ENCODE measurements at places on chromosomes 11 and 22.
A peak's percentile ranks its signal among the peaks of the same experiment; 100 is the strongest.

GRCh38 chr11:47731475-47731874 lies 16.3 kb upstream of the AGBL2 start:
- DNase-seq: no peak

- DNase-seq: peak; percentile 92
Observed at GRCh38 chr11:46392421-46393230, 1.1 kb upstream of the CHRM4 start.

- DNase-seq: peak; percentile 40
Observed at GRCh38 chr11:76781807-76782530, 1.2 kb upstream of the TSKU start.

GRCh38 chr22:38260761-38261681 lies 11.8 kb downstream of the TMEM184B start:
- no peak for DNase-seq

- DNase-seq: no peak
Observed at GRCh38 chr22:36081023-36081431, 52.4 kb upstream of the RBFOX2 start.

DNA sequence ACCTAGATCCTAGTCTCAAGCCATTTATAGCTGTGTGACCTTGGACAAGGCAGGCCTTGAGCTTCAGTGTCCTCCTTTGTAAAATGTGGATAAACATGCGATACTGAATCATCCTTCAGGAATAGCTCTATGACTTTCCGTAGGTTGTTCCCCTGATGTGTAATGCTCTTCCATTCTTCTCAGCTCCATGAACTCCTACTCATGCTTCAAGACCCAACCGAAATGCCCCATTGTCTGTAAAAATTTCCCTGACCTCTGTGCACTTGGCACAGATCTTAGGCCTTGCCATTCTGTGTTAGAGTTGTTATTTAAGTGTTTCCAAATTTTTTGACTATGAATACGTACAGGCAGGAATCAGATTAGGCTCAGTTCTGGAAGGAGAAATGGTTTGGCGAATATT lies 3.3 kb upstream of the BEST1 start:
- DNase-seq: no peak

DNA sequence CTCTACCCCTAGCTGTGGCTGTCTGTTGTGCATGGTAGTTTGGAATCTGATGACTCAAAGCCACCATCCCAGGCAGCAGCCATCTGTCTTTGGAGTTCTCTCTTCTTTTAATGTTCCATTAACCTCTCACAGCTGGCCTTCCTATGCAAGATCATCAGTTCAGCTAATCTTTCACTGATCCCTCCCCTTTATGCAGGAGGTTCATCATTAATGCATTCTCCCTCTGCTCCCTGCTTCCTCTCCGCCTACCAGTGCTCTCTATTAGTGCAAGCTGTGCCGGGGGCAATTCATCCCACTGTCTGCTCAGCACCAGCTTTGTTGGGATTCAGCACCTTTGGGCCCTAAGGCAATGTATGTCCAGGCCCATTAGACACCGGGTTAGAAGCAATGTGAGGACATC lies 413.0 kb upstream of the LRRC4C start:
- no peak for DNase-seq

DNA sequence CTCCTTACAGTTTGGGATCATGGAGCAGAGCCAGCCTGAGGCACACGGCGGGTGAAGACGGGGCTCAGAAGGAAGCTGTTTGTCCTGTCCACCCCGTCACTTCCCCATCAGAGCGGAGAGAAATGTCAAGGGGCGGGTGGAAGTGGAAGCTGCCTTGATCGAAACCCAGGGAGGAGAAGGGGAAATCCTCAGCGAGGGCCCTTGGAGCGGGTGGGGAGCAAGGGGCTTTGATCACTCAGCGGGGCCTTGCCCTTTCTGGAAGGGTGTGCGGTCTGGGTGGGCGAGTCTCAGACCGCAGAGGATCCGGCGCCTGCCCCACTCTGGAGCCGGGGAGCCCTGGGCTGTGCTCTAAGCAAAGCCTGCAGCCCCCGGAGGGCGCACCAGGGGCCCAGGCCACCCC lies 320.4 kb downstream of the NTM start:
- DNase-seq: no peak

DNA sequence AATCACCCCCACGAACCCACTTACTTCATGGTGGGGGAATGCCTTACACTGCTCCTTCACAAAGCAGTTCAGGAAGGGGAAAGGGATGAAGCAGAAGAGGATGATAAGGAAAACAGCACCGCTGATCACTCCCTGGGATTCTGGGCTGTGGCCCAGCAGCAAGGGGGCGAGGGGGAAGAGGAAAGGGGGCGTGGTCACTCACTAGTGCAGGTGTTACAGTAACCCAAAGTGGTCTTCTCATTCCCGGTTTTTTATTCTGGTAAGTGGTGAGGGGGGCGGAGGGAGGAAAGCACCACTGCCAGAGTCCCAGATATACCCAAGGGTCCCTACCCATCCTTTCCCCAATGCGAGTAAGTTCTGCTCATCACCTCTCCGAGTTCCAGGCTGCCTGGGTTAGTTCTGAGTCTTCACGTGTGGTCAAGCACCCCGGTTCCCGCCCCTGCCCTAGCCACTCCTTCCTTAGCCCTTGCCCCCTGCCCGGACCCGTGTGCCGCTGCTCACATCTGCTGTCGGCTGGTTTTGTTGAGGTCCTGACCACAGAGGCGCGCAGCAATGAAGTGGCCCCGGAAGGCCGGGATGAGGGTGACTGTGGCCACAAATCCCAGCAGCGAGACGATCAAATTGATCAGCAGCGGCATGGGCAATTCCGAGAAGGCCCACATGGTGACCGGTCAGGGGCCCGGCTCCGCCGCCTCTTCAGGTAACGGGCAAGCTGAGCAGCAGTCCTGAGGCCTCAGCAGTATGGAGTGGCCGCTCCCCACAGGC lies 477 bp downstream of the DPAGT1 start:
- DNase-seq: no peak

- peak; percentile 48 for DNase-seq
Observed at GRCh38 chr11:2300290-2300935, 1.3 kb downstream of the C11orf21 start.

- DNase-seq: no peak
Observed at GRCh38 chr22:22031183-22031945, 48.8 kb upstream of the TOP3B start.

- DNase-seq: no peak
Observed at GRCh38 chr11:80435345-80435744, 994.5 kb upstream of the TENM4 start.

GRCh38 chr11:129750343-129751292 lies 65.0 kb upstream of the TMEM45B start:
- peak; percentile 91 for DNase-seq

GRCh38 chr22:50485221-50486131 lies 1.2 kb upstream of the MIOX start:
- no peak for DNase-seq

DNA sequence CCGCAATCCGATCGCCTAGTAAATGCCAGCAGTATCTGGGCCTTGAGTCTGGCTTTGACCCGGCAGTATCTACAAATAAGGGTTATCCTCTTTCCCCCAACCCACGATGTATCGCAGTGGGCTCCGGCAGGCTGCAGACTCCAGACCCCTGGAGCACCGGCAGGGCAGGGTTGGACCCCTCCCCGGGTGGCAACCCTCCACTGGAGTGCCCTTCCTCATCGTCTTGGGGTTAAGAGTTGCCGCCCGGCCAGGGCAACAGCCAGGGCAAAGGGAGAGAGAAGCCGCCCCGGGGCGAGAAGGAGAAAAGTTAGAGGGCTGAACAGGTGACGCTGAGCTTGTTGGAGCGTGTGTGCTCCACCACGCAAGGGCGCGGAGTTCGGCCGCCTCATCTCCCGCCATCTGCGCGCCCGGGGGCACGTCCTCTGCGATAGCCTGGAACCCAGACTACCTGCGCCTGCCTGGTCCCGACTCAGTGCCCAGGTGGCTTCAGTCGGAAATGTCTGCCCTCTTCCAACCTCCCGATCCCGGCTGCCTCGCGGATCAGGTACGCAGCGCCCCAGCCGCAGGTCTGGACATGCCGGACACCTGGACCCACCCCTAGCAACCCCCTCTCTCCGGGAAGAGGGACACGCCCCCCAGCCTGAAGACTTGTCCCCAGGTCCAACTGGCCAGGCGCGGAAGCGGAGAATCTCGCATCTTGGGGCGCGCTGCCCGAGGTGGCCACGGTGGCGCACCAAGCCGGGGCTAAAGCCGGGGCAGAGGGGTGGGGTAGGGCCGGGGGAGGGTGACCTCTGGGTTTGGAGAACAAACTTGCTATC lies 1.2 kb downstream of the DSCAML1 start:
- DNase-seq: no peak
